ENCODE measurements at places on chromosomes 16 and 17.

- no peak for DNase-seq
Measured at GRCh38 chr17:80053102-80053501, 16.7 kb downstream of the CCDC40 start.

DNA sequence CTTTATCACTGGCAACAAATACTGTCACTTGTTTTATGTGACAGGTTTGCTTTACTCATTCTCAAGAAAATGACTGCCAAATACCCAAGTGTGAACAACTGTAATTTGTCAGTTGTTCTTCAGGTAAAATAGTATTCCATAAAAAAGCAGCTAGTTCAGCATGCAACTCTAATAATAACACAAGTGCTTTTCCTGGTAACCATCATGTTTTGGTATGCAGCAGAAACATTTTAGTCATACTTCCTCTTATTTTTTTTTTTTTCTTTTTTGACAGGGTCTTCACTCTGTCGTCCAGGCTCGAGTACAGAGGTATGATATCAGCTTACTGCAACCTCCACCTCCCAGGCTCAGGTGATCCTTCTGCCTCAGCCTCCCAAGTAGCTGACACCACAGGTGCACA, 4.6 kb downstream of the TERF2 start:
- DNase-seq = no peak

GRCh38 chr17:62791767-62792446, 16.2 kb downstream of the MARCHF10 start:
- DNase-seq = no peak

GRCh38 chr17:74515941-74516340, 15.3 kb downstream of the CD300LB start:
- no peak for DNase-seq

All from type B pancreatic cell (in vitro differentiated cells).